ENCODE measurements at places on chromosomes 7 and 10.
A peak's percentile ranks its signal among the peaks of the same experiment; 100 is the strongest.

GRCh38 chr7:16905300-16906044, 23.7 kb upstream of the AGR3 start:
- DNase-seq: peak; percentile 88

GRCh38 chr7:40489844-40490602, 355.2 kb downstream of the SUGCT start:
- DNase-seq: peak; percentile 37

- no peak for DNase-seq
Measured at GRCh38 chr7:50756180-50756579, 26.5 kb downstream of the GRB10 start.

DNA sequence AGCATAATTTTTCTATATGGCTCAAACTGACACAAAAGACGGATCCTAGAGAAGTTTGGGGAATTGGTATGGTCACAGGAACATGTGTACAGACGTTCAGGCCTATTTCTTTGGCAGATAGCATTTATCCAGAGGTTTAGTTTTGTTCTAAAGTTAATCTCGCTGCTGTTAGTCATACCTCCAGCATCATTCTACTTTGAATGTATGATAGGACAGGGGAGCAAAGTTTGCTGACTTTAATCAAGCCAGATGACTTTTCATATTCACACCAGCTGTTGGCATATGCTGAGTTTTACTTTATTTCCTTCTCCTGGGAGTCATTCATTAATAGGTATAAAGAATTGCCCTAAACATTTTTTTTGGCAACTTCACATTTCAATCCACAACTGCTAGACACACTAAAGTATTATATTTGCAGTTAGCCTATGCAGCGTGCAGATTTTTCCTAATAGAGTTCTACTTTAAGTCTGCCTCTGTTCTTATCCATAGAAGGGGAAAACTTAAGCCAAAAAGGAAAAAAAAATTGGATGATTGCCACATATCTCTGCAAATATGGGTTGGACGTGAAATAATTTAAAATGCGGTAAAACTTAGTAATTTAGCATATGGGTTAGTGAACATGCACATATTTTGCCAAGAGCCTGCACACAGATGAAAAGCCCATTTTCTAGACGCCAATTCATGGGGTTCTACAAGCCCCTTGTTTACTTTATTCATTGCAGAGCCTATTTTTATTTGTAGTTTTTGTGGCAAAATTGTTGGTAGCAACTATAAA, 213.1 kb downstream of the C7orf25 start:
- DNase-seq: no peak

GRCh38 chr7:154610903-154611302, 392.0 kb downstream of the PAXIP1 start:
- no peak for DNase-seq

DNA sequence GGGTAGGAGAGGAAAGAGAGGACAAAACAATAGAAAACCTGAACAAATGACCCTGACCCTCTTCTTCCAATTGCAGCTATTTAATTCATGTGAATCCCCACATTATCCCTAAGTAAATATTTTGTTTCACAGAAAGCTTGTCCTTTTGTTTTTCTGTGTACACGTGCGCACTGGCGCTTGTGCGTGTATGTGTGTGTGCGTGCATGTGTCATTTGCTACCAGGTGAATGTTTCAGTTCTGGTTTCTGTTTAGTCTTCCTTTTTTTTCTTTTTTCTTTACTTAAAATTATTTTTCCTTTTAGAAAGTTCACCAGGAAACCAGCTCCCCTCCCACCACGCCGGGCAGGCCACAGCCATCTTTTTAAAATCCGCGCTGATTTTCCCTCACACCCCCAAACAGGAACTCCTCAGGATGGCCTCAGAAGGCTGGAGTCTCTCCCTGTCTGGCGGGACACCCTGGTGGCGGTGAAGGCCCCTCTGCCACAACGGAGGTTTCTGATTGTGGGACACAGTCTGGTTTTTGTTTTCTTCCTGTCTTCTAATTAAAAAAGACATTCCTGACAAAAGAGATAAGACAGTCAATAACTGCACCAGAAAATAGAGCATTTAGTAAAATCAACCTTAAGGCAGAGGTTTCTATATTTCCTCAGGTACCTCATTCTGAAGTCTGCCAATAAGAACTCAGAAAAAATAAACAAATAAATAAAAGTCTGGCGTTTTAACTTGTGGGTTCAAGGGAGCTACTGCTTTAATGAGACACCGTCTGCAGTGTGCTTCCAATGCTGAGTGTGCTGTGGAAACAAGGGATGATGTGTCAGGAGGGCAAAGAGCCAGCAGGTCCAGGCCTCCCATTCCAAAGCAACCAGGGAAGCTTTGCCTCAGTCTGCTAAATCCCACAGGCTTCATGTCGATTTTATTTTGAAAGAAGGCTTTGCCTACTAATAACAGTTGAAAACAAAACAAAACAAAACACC, 17.4 kb downstream of the IRF5 start:
- DNase-seq: peak; percentile 20

GRCh38 chr7:44075296-44076075, 6.8 kb downstream of the POLM start:
- DNase-seq: no peak

All from fibroblast of skin of back (primary cell).